ENCODE measurements at places on chromosomes 2 and 18. TPM values are rescaled to one million over a fixed set of nuclear protein-coding genes. Genes with fewer than 3 reads are reported as not detected.

DNA sequence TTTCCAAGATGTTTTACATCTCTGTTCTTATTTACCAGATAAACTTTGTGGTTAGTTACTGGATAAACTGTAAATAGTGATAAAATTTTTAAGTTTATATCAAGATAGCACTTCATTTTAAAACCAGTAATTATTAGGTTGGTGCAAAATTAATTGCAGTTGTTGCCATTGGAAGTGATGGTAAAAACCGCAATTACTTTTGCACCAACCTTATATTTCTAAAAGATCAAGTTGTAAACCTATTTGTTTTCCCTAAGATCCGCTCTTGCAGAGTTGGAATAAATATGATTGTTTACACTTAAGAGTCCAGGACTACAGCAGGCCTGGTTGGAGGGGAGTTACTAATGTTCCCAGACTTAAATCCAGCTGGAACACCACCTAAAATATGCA lies 479 bp upstream of the AOX1 start:
- no peak overlapping the region for H3K27ac ChIP-seq
- H3K4me3 ChIP-seq = peak overlapping the region; percentile 68
- peaks cover 25% of the 10 kb centered on the region for H3K36me3 ChIP-seq
- H3K4me1 ChIP-seq = peaks cover 7% of the 10 kb centered on the region
- no peak for DNase-seq
- peaks cover 6% of the 10 kb centered on the region for H3K27me3 ChIP-seq

- no peaks in the 10 kb centered on the region for H3K4me1 ChIP-seq
- H3K36me3 ChIP-seq = no peaks in the 10 kb centered on the region
- H3K27me3 ChIP-seq = no peaks in the 10 kb centered on the region
Measured at GRCh38 chr2:220192994-220193753, 565.7 kb downstream of the SLC4A3 start.

DNA sequence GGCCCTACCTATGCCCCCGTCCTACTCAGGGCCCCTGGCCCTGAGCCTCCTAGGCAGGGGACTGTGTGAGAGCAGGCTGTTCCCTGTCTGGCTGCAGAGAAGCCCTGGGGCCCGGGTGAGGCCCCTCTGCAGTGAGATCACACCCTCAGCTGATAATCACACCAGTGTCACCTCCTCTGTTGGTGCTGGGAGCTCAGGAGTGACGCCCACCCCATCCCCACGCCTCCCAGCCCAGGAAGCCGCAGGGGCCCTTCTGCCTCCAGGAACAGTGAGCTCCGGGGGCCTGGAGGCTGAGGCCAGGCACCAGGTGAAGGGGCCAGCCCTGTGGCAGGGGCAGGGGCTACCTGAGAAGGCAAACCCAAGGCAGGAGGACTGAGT lies 20.0 kb downstream of the KCNIP3 start:
- DNase-seq = no peak
- H3K4me3 ChIP-seq = no peak overlapping the region
- H3K4me1 ChIP-seq = no peaks in the 10 kb centered on the region
- no peaks in the 10 kb centered on the region for H3K27me3 ChIP-seq
- H3K36me3 ChIP-seq = no peaks in the 10 kb centered on the region

GRCh38 chr2:25285265-25286024 lies 56.3 kb downstream of the DNMT3A start:
- H3K36me3 ChIP-seq = peaks cover 22% of the 10 kb centered on the region
- H3K4me1 ChIP-seq = peaks cover 23% of the 10 kb centered on the region
- H3K27ac ChIP-seq = peak overlapping the region; percentile 99
- DNase-seq = no peak

DNA sequence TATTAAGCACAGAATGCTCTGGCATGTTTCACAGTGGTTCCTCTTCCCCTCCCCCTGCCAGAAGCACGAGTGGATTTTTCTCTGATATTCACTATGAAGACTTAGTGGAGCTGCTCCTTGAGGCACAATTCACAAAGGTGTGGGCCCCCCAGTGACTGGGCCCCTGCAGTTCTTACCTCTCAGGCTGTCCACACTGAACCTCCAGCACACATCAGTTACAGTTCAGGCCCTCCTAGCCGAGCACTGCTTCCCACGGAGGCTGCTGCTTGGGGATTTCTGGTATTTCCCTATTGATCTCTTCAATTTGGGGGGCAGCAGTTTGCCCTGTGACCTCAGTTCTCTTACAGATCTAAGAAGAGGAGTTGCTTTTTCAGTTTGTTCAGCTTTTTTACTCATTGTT lies 236.1 kb downstream of the SH3RF3 start:
- no peaks in the 10 kb centered on the region for H3K36me3 ChIP-seq
- no peak for DNase-seq
- no peaks in the 10 kb centered on the region for H3K4me1 ChIP-seq

GRCh38 chr2:239223310-239224198 lies 177.3 kb downstream of the HDAC4 start:
- H3K27ac ChIP-seq = no peak overlapping the region
- no peak overlapping the region for H3K4me3 ChIP-seq
- H3K36me3 ChIP-seq = peaks cover 25% of the 10 kb centered on the region
- H3K4me1 ChIP-seq = peaks cover 59% of the 10 kb centered on the region
- no peaks in the 10 kb centered on the region for H3K27me3 ChIP-seq

Gene PRKAG3
- total RNA-seq = not detected

DNA sequence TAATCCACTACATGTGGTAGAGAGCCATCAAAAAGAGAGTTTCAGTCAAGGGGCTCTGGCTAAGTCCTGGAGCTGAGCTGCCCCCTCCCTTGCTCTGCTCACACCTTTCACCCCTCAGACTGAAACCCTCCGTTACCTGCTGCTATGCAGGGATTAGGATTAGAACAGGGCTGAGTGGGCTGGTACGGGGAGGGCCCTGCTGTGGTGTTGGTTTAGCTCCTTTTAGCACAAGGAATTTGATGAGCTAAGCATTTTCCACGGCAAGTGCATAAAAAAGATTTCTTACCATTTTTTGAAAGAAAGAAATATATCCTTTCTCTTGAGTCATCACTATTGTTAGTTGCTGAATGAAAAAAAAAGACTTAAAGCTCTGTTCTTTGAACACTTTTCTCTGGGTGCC lies 46.3 kb downstream of the TCF7L1 start:
- DNase-seq = no peak
- peaks cover 17% of the 10 kb centered on the region for H3K27me3 ChIP-seq
- peaks cover 2% of the 10 kb centered on the region for H3K4me1 ChIP-seq
- H3K4me3 ChIP-seq = no peak overlapping the region
- no peaks in the 10 kb centered on the region for H3K36me3 ChIP-seq

- H3K27ac ChIP-seq = no peak overlapping the region
- H3K4me1 ChIP-seq = peaks cover 36% of the 10 kb centered on the region
- H3K27me3 ChIP-seq = no peaks in the 10 kb centered on the region
- peaks cover 14% of the 10 kb centered on the region for H3K36me3 ChIP-seq
- H3K4me3 ChIP-seq = no peak overlapping the region
Measured at GRCh38 chr2:191020742-191021381, 6.9 kb upstream of the STAT1 start.
